ENCODE measurements at places on chromosomes 7 and 10. TPM values are rescaled to one million over a fixed set of nuclear protein-coding genes. Genes with fewer than 3 reads are reported as not detected.

Gene OR9A2
- not detected for total RNA-seq

Gene ZNF783
- total RNA-seq = 4.1 TPM

Gene EIF5AL1
- 0.23 TPM for total RNA-seq

Gene ZNF248
- total RNA-seq = 1.9 TPM

Gene PRDX3
- total RNA-seq = 169 TPM

Gene PRF1
- total RNA-seq = not detected

Gene PPP1R17
- total RNA-seq = not detected

Gene GIMAP6
- total RNA-seq = not detected

Gene ACTL6B
- total RNA-seq = not detected

Gene CYCS
- total RNA-seq = 79.8 TPM

Gene FLNC
- total RNA-seq = 0.84 TPM

Gene NPTX2
- total RNA-seq = not detected

Gene NEBL
- total RNA-seq = 17.1 TPM

Gene GHRHR
- not detected for total RNA-seq

Gene PRRT4
- total RNA-seq = 1.3 TPM

Gene SHTN1
- 9.0 TPM for total RNA-seq

Gene BAMBI
- total RNA-seq = 3.4 TPM

Gene INMT
- total RNA-seq = 0.28 TPM

All from airway epithelial cell (primary cell).